ENCODE measurements at places on chromosomes 1 and 21.

DNA sequence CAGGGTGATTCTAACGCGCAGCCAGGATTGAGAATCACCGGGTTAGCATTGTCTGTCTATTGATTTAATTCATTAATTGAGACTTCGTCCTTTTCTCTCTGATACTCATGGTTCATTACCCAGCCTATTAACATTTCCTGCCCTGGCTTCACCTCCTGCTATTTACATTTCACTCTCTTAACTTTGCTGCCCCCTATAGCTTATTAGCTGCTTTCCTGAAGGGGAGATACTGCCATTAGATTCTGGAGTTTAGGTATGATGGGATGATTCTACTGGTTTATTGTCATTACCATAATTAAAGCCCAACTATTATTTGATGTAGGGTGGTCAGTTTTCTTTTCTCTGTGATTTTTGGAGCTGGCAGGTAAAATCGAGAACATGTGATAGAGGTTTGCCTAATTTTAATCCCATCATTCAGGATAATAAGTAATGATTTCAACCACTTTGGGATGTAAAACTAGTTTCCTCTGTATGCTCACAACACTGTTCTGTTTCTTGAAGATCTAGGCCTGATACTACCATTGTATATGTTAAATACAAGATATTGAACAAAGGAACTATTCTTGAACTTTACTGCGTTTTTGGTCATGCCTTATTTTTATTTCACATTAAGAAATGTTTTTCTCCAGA is 6.4 kb downstream of the PPP2R5A start:
- no peak for DNase-seq

GRCh38 chr1:167484726-167485502 is 33.4 kb downstream of the CD247 start:
- no peak for DNase-seq

- no peak for DNase-seq
Observed at GRCh38 chr1:18537386-18538306, 56.9 kb downstream of the KLHDC7A start.

DNA sequence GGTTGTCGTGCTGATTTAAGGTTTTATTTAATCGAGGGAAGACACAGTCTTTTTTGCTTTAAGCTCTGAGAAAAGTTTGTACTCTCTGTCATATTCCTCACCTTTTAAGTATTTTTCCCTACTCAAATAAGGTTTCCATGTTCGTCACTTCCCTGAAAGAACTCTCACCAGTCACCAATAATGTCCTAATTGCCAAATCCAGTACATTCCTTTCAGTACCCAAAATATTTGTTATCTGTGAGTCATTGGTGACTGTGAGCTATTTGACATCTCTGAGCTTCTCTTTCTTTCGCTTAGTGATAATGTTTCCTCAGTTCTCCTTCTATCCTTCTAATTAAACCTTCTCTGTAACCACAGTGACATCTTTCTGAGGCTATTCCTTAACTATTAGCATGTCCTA is 874.2 kb upstream of the ADGRL2 start:
- no peak for DNase-seq

DNA sequence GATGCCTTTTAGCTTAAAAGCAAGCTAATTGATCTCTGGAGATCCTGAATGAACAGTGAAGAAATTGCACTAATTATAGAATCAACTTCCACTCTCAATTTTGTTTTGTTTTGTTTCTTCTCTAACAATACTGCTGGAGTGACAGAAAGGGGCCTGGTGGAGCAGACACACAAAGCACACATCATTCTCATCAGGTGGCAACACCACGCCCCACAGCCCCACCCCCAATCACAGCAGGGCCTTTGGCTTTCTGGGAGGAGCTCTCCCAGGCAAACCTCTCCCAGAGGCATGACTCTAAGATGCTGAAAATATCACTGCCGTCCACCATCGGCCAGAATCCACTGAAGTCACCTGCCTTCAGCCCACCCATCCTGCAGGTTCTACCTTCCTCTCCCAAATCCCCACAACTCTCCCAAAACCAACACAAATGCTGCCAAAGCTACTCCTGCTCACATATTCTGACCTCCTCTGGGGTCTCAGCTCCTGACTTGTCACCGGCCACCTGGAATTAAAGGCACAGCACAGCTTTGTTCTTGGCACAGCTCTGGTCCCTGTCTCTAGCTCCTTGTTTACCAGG is 120.7 kb downstream of the GRIK3 start:
- DNase-seq = no peak

DNA sequence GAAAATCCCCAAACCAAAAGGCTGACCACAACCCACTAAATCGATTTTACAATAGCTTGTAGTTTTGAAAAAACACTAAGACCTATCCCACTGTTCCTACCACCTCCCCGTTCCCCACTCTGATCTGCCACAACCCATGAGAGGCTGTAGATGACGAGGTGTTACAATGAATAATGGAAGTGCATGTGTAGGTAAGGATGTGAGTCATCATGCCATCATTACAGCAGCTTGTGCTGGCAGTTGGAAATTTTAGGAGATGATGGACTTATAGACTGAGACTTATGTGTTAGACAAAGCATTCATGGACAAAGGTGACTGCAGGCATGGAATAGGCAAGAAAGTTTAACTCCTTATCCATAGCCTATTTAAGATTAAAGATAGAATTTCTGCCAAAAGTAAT is 184.7 kb upstream of the CACYBP start:
- no peak for DNase-seq

- peak; percentile 22 for DNase-seq
Observed at GRCh38 chr1:154609398-154610380, 1.7 kb upstream of the ADAR start.

DNA sequence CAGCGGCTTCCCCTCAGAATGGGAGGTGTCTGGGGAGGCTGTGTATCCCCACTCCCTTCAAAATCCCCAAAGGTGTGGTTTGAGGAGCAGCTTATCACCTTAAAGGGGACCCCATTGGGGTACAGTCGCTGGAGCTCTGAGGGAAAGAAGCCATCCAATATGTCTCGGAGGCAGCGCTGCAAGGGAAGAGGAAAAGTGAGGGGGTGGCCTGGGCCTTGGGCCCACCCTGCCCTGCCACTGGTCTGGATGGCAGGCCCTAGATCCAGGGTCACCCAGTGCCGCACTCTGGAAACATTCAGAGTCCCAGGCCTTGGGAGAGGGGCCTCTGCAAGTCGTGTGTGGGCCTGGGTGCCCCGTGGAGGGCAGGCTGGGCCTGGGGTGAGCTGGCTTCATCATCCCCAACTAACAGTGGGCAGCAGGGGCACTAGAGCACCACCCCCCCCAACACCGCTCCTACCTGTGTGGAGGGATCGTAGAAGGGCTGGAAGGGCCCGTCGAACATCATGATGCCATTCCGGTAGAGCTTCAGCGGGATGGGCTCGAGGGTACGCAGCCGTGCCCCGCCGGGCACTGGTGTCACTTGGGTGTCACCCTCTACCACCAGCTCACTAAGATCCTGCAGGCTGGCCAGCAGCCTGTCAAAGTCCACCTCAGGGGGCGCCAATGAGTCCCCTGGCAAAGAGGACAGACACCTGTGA is 5.6 kb downstream of the SH3BGRL3 start:
- DNase-seq = no peak
